T-cell (primary cell): ENCODE measurements at places on chromosomes 13 and 19.

GRCh38 chr13:110950819-110951570, 36.1 kb upstream of the ANKRD10 start:
- DNase-seq, result no peak

GRCh38 chr13:22495819-22496218, 685.0 kb upstream of the SGCG start:
- no peak for DNase-seq

DNA sequence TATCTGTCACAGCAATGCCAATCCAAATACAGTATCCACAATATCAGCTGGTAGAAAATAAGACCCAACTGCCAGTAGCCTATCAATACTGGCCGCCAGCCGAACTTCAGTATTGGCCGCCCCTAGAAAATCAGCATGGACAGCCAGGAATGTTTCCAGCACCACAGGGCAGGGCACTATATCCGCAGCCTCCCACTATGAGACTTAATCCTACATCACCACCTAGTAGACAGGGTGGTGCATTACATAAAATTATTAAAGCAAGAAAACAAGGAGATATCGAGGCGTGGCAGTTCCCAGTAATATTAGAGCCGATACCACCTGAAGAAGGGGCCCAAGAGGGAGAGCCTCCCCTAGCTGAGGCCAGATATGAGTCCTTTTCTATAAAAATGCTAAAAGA, 111.3 kb downstream of the ZNF486 start:
- DNase-seq, result peak; percentile 5

GRCh38 chr19:19750842-19751790, 18.2 kb upstream of the ZNF14 start:
- no peak for DNase-seq

- DNase-seq, result no peak
Measured at GRCh38 chr13:53778937-53779336, 750.3 kb downstream of the OLFM4 start.

- peak; percentile 56 for DNase-seq
Measured at GRCh38 chr19:3544742-3545668, 6.0 kb downstream of the TEKTIP1 start.

GRCh38 chr13:60922576-60923231, 492.9 kb downstream of the PCDH20 start:
- no peak for DNase-seq

GRCh38 chr13:24284889-24285565, 24.4 kb upstream of the C1QTNF9 start:
- no peak for DNase-seq

DNA sequence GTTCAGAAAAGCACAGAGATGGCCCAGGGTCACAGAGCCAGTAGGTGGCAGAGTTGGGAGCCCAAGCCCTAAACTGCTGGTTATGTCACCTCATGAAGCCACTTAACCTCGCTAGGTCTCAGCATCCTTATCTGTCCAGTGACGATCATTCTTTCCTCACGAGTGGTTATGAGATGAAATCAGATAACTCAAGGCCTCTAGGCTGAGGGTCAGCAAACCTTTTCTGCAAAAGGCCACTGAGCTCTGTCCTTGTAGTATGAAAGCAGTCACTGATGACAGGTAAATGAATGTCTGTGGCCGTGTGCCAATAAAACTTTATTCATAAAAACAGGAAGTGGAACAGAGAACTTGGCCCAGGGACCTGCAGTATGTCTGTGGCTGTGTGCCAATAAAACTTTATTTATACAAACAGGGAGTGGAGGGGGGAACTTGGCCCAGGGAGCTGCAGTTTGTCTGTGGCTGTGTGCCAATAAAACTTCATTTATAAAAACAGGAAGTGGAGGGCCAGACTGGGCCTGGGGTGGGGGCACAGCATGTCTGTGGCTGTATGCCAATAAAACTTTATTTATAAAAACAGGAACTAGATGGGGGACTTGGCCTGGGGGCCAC, 71.2 kb downstream of the GNG7 start:
- no peak for DNase-seq

DNA sequence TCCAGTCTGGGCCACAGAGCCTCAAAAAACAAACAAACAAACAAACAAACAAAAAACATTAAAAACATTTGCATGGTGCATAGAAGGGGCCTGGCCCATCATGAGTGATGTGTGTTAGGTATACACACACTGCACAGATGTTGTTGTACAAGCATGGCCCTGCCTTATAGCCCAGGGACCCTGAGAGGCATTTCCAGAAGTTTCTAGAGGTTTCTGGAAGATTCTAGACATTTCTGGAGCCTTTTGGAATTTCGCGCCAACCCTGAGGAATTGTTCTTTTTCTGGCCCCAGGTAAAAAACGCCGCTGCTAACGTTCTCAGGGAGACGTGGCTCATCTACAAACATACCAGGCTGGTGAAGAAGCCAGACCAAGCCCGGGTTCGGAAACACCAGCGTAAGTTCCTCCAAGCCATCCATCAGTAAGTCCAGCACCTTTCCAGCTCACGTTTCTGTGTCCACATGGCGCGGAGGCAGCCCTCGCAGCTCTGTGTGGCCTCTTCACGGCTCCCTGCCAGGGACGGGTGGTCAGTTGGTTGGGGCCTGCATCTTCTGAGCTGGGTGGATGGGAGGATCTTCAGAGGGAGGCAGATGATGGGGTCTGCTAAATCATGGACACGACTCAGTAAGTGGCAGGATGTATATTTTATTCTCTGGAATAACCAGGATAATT, 18.4 kb upstream of the ARRDC2 start:
- no peak for DNase-seq

DNA sequence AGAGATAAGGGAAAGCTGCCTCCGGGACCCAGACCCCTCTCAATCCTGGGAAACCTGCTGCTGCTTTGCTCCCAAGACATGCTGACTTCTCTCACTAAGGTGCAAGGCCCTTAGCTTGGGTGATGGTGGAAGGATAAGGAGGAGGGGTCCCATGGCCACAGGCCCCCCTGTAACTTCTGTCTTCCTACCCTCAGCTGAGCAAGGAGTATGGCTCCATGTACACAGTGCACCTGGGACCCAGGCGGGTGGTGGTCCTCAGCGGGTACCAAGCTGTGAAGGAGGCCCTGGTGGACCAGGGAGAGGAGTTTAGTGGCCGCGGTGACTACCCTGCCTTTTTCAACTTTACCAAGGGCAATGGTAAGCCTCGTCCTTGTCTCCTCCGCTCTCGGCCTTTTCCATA, 2.0 kb downstream of the CYP2F1 start:
- DNase-seq, result peak; percentile 6

DNA sequence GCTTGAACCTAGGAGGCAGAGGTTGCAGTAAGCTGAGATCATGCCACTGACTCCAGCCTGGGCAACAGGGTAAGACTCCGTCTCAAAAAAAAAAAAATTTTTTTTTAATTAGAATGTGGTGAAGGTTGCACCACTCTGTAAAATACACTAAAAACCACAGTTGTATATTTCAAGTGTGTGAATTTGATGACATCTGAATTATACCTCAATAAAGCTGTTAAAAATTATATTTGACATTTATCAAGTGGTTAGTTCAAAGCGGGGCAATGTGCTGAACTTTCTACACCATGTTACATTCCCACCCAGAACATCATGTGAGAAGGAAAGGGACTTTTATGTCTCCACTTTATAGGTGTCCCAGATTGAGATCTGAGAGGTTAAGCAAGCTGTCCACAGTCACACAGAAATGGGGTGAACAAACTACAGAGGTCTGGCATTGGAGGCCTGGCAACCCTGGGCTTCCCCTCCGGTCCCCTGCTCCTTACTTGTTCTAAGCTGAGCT, 5.9 kb upstream of the S1PR5 start:
- DNase-seq, result no peak

DNA sequence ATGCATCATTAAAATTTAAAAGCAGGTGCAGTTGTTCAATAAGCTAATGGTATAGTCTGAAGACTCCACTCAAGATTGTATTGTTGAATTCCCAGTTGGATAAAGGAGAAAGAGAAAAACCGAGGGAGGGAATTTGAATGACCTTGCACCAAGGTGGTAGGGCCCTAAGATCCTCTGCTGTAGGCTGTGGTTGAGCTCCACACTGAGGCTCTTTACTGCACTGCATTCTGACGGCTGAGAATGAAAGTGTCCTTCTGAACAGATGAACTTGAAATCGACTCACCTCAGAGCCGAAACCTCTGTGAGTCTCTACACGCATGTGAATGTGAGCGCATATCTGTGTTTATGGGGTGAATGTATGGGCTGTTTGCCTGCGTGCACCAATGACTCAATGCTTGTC, 388.9 kb upstream of the DACH1 start:
- DNase-seq, result no peak

DNA sequence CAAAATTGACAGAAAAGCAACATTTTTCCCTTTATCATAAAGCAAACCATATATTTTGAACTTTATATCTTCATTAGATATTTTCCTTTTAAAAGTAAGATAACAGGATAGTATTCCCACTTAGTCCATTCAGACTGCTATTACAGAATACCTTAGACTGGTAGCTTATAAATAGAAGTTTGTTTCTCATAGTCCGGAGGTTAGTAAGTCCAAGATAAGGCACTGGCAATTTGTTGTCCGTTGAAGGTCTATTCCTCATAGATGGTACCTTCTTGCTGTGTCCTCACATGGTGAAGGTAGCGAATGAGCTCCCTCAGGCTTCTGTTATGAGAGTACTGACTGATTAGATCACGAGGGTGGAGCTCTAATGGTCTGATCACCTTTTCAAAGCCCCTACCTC, 70.4 kb downstream of the ZMYM2 start:
- no peak for DNase-seq

GRCh38 chr19:28051047-28051446, 1161.9 kb downstream of the UQCRFS1 start:
- DNase-seq, result no peak

DNA sequence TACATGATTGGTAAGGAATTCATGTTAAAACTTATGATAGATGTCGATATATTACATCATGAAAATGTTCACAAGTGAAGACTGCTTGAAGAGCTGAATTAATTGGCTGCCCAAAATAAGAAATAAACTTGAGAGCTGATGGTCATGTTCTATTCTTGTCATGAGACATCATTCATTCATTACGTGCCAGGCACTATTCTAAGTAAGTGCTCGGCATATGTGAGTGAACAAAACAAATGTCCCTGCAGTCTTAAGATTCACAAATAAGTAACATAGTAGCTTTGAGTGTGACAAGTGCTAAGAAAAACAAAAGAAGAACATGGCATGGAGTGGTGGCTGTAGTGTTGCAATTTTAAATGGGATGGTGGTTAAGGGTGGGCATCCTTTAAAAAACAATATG, 329.3 kb downstream of the SUCLA2 start:
- no peak for DNase-seq

GRCh38 chr13:40664350-40665125, 1.9 kb downstream of the FOXO1 start:
- no peak for DNase-seq

- DNase-seq, result no peak
Measured at GRCh38 chr19:35905178-35905727, 2.8 kb downstream of the TYROBP start.

DNA sequence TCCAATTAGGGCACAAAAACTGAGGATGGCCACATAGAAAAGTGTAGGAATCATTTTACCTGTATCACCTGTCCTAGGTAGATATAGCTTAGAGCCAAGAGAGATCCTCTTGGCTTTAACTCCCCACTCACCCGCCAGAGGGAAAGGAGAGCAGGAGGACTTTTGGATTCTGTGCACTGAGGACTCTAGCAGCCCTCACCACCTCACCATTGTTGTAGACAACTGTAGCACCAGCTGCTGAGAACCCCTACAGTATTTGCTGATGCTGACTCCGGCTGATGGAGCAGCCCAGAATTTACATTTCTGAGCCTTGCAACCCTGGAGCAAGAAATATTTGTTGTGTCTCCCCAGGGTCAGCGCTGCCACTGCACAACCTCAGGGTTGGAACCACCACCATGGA, 2044.4 kb downstream of the OLFM4 start:
- no peak for DNase-seq
